ENCODE measurements at places on chromosomes 6 and 20.

GRCh38 chr6:53704700-53705099, 39.1 kb upstream of the KLHL31 start:
- no peak for DNase-seq

DNA sequence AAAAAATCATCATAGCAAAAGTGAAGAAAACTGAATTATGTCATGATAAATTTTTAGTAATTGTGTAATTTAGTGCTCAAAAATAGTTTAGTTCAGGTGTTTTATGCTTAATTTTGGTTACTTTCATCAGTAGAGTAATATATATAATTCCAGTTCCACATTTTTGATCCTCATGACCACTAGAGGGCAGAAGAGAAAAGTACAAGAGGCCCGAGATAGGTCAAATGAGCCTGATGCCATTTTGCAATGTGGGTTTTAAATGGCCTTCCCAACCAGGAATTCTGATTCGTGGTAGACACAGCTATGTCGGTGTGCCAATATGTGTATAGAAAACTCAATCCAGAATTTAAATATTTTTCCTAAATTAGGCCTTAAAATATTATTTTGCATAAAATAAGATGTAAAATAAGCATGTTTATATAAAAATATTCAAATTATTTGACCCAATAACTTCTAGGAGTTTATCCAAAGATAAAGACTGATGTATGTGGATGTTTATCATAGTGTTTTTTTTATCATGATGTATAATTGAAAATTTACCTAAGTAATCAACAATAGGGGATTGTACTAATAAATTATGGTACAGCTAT, 159.7 kb upstream of the RPS6KA2 start:
- peak; percentile 13 for DNase-seq

GRCh38 chr20:58523971-58524315, 8.7 kb upstream of the APCDD1L start:
- DNase-seq = no peak

GRCh38 chr6:53735896-53736295, 58.9 kb upstream of the LRRC1 start:
- DNase-seq = no peak

DNA sequence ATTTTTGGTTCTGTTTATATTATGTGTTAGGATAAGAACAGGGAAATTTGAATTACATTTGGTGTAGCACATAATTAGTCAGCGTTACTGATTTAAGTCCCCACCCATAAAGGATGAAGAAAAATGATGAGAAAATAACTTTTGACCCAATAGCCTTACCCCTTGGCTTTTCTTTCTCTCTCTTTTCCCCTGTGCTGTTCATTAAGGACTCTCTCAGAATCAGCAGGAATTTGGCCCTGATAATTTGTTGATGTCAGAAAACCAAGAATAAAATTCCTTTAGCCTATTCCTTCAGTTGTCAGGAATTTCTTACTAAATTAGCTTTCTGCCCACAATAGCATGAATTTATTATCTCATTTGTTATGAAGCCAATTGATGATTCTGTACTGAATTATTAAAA, 18.5 kb downstream of the PLCB1 start:
- DNase-seq = no peak

DNA sequence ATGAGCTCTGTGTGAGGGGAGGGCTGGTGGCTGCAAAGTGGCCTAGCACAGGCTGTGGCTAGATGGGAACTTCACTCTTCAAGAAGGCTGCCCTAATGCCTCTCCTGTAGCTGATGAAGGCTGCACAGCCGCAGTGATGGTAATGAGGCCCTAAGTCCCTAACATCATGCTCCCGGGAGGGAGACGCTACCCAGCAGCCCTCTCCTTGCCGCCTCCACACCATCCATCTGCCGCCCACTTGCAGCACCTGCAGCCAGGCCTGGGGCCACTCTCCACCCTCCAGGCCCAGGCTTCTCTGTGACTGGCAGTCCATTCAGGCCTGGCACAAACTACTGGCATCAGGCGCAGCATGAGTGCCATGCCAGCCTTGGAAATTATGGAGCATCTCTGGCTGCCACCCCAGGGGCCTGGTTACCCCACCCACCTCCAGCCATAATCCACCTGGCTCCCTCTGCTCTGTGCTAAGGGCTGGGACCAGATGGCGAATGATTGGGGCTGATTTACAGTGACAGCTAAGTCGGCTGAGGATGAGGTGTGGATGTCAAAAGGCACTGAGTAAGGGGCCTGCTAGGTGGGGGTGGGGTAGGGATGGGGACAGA, 284.2 kb downstream of the LRFN2 start:
- no peak for DNase-seq

- no peak for DNase-seq
These were observed 67.9 kb upstream of the TMEM170B start for GRCh38 chr6:11469684-11470083.

DNA sequence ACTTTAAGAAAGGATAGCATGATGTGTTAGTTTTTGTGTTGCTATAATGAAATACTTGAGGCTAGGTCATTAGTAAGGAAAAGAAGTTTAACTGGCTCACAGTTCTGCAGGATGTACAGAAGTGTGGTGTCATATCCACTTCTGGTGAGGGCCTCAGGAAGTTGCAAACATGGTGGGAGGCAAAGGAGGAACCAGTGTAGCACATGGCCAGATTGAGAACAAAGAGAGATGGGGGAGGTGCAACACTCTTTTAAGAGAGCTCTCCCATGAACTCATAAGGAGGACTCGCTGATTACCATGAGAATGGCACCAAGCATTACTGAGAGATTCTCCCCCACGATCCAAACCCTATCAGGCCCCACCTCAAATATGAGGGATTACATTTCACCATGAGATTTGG, 265.4 kb downstream of the RIMS1 start:
- DNase-seq = no peak

GRCh38 chr20:34988191-34988540, 32.5 kb downstream of the MYH7B start:
- DNase-seq = no peak

DNA sequence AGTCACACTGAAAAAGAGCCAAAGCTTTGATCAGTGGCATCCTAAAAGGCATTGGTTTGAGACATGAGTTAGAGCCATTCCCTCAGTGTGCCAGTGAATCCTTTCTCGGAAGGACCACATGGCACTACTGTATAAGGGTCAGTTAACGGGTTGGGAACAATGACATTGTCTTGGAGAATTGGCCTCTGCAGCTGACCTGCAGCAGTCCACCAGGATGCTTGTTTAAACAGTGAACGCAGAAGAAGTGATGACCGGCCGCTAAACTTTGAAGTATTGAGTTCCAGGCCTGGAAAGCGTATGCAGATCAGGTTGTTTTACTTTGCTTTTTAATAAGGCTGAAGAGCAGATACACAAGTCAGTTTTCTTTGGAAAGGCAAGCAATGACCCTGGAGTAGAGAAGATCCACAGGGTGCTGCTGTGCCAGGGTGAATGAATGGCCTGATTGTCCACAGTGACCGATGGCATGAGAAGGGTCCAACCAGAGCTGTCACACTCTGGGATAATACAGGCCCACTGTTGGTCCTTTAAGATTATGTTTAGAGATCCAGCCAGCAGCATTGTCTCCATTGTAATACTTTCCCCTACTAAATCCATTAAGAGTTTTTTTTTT, 57.8 kb downstream of the GMPR start:
- no peak for DNase-seq

DNA sequence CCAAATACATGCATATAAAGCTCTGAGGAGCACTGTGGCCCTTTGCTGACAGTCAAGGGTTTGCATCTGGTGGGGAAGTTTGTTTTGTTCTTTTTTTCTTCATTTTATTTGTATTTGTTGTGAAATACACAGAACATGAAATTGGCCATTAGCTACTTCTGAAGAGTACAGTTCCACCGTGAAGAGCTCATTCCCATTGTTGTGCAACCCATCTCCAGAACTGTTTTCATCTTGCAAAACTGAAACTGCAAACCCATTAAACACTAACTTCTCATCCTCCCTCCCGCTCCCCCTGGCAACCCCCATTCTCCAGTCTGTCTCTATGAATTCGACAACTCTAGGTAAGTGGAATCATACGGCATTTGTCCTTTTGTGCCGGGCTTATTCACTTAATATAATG, 231.3 kb downstream of the TFAP2C start:
- DNase-seq = no peak

DNA sequence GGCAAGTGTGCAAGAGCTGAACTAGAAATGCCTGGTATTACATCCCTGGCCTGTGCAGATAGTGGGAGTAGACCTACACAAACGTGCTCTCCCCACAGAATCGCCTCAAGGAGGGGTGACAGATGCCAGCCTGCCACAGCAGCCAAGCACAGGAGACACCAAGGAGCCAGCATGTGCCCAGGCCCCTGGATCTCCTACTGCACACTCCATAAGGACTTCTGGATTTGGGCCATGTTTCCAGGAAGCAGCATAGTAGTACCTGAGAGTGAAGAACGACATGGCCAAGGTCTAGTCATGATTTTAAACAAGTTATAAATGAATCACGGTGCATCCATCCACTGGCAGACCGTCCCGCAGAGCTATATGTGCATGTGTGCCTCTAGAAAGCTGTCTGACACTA, 232.2 kb downstream of the SYNDIG1 start:
- no peak for DNase-seq

GRCh38 chr6:168302534-168302933, 17.0 kb downstream of the DACT2 start:
- no peak for DNase-seq

GRCh38 chr6:26358511-26358981, 6.5 kb upstream of the BTN3A2 start:
- DNase-seq = no peak

DNA sequence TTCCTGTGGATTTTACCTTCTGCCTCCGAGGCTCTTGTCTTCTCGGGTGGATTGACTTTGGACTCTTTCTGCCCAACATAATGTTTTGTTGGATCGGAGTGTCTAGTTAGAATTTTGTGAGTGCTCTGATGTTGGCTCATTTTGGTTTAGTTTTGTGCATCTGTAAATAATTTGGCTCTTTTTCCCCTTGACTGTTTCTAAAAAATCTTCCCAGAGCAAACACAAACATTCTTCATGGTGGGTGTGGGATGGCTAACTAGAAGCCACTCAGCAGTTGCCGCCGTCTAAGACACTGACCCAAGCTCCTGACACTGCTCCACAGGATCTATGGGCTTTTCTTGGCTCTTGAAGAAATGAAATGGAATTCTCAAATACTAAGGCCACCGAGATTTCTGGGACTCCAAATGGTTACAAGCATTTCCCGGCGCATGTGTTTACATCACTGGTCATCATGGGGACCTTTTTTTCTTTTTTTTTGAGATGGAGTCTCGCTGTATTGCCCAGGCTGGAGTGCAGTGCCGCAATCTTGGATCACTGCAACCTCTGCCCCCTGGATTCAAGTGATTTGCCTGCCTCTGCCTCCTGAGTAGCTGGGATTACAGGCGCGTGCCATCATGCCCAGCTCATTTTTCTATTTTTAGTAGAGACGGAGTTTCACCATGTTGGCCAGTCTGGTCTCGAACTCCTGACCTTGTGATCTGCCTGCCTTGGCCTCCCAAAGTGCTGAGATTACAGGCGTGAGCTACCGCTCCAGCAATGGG, 92.0 kb upstream of the FRMD1 start:
- no peak for DNase-seq

DNA sequence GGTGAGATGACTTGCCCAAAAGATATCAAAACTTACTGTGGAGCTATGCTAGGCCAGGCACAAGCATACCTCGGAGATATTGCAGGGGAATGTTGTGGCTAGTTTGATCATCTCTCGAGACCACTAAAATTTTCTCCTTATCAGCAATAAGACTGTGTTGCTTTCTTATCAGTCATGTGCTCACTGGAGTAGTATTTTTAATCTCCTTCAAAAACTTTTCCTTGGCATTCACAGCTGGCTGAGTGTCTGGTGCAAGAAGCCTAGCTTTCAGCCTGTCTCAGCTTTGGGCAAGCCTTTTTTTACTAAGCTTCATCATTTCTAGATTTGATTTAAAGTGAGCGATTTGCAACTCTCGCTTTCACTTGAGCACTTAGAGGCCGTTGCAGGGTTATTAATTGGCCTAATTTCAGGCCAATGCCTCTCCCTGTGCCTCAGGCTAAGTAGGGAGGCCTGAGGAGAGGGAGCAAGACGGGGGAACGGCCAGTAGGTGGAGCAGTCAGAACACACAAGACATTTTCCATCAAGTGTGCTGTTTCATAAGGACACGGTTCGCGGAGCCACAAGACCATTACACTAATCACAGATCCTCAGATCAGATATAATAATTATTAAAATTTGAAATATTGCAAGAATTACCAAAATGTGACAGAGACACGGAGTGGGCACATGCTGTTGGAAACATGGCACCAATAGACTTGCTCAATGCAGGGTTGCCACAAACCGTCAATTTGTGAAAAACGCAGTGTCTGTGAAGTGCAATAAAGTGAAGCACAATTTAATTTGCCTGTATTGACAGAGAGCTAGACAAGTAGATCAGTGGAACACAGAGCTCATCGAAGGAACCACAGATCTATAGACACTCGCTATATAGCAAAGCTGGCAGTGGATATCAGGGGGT, 106.8 kb upstream of the SIRPG start:
- peak; percentile 58 for DNase-seq

- DNase-seq = no peak
These were observed 55.5 kb downstream of the TTI1 start for GRCh38 chr20:37977786-37978185.

DNA sequence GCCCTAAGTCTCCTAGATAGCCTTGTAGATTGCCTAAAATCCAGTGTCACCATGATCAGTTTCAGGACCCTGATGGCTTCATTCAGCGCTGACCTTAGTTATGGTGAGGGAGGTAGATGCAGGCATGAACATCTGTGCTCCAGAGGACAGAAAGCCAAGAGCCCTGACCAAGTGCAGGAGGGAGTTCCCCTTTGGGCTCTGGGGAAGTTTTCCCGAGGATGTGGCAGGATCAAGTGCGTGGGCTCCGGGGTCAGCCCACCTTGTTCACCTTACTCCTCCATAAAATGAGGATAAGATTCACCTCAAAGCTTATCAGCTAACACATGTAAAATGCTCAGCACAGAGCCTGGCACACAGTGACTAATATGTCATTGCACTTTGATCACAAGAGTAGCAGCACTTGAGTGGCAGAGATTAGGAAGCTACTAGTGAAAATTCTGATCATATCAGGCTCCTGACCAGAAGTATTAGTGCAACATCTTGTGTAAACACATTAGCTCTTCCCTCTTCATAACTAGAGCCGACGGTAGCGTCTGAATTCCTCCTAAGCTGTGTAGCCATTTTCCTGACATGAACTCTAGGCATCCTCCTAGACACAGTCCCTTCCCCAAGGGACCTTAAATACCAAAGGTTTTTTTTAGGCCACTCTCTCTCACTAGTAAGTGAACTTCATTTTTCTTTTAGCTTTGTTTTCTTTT, 125.2 kb downstream of the SULF2 start:
- DNase-seq = no peak

- no peak for DNase-seq
These were observed 335.6 kb downstream of the ZFAND3 start for GRCh38 chr6:38155144-38155543.

GRCh38 chr6:131733376-131734016, 22.7 kb upstream of the CTAGE9 start:
- DNase-seq = no peak

All from stimulated activated CD4-positive, alpha-beta T cell treated with anti-CD3 and anti-CD28 coated beads, Interleukin-4, amount 100 ng/mL, for 4 hours (primary cell).